ENCODE measurements at places on chromosomes 3 and 15.

GRCh38 chr3:186653984-186654383, 11.8 kb upstream of the HRG start:
- DNase-seq = no peak

- DNase-seq = peak; percentile 53
Measured at GRCh38 chr3:23659274-23659673, 146.5 kb upstream of the UBE2E1 start.

DNA sequence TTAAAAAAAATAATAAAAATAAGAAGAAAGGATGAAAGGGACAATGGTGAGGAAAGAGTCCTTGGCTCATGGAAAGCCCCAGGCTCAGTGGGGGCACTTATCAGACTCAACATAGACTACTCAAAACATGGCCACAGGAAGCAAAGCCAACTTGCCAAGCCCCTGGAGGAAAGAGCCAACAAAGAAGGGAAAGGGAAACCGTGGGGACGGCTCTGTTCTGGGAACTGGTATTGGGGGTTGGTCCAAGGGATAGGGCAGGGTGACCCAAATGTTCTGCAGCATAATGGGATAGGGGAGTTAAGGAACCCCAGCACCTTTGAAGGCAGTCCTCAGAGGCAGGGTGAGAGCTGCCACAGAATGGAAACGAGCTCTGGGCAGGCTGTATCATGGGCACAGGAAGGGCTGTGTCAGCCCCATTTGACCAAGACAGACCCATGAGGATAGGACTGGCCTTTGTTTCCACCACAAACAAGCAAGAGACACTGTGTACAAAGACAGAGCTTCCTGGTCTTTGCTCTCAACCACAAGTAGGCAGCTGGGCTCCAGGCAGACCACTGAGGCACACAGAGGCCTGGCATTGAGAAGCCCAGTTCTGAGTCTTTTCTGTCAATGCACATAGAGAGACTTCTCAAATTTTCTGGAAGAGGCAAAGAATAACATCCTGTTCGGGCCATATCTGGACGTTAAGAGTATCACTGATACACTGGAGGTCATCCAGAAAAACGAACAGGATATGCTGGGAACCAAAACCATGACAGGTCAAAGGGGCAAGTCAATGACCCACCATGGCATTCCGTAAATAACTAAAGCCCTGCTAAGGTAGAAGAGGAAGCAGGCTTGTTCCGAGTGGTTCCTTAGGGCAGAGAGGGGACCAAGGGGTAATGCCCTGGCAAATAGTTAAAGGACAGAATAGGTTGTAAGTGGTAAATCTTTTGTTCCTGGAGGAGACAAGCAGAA, 10.6 kb upstream of the SEMA7A start:
- no peak for DNase-seq

GRCh38 chr3:181017690-181018089, 28.2 kb upstream of the DNAJC19 start:
- DNase-seq = no peak

DNA sequence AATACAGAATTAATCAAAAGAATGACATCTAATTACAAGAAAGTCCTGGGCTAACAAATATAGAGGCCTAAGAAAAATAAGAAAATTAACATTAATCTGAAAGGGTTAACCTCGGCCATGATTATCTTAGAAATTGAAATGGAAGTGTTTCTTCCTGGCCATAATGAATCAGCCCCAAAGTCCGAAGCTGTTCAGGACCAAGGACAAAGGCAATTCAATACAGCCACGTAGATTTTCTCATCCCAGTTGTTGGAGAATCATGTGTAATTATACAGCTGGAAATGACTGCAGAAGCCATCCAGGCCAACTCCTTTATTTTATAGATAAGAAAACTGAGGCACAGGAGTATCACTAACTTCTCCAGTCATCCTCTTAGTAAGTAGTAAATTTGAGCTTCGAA, 38.0 kb upstream of the GBE1 start:
- DNase-seq = peak; percentile 1

DNA sequence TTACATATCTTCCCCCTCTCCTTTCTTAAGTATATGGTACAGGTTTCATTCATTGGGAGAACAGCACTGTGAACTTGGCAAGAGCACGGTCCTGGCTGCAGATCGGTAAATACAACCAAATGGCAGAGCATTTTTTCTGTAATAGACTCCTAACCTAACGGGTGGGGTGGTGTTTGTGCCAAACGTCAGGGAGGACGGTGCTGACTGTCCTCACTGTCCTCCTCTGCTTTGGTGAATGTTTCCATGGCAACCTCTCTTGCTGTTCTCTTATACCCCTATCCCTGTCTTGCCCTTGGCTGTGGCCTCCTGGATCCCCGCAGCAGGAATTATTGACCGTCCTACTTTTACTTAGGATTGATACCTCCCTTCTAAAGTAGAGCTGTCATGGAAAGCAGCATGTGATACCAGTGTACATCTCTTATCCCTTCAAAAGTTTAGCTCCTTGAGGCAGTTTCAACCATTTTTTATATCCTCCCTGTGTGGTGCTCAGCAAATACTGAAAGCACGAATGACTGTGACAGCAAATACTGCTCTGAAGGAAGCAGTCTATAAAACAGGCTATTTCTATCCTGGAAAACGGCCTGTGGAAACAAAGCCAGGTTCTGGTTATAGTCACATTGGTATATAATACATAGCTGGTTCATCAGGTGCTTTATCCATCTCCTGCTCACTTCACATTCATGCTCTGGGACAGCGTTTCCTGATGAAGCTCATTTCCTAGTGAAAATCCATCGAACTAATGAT, 275.4 kb upstream of the C2CD4B start:
- DNase-seq = no peak

DNA sequence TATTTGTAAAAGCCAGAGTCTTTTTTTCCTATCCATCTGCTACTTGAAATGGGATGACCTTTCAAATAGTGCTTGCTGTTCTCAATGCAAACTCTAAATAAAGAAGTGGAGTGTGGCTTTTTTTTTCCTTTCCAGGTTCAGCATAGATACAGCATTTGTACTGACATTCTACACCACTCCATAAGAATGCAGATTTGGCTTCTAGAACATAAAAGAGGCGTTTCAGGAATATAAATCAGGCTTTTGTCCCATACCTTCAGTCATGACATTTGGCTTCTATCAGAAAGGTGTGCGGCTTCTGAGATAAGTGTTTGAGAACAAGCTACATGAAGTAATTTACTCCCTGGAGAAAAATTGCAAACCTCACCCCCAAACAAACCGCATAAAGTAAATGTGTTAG, 553.1 kb downstream of the FHIT start:
- DNase-seq = no peak

GRCh38 chr15:49815950-49816349, 195.1 kb downstream of the DTWD1 start:
- no peak for DNase-seq

DNA sequence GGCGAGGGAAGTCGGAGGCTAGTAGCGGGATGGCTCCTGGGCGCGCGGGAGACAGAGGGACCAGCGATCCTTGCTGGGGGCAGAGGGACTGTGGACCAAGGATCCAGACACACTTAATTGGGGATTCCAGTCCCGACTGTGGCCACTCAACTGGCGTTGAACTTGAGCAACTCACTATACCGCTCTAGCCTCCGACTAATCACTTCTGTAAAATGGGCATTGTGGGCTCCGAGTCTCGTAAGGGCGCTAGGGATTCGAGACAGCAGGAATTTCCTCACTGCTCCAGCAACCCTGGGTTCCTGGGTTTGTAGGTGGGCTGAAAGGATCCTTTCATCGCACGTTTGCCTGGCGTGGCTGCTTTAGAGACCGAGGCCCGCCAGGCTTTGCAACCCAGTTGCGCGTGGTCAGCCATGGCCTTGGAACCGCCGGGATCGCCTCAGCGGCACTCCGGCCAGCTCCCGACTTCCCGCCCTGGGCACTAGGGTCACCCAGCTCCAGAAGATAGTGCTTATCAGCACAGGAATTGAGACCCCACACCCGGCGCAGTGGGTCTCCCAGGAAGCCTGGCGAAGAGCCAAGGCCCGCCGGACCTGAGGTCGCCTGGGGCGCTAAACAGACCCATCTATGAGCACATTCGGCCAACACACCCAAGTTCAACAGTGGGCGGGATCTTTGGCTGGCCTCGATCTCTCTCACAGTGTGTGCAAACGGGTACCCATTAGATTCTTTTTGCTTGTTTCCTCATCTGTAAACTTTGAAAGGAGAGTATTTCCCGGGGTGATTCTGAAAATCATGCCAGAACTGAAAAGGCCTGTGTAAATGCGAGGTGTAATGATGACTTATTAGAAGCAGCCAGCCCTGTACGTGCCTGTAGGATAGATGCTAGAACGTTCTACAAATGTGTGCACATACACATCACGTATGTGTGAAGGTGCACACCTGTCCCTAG, 9.9 kb downstream of the FOXL2 start:
- DNase-seq = no peak

DNA sequence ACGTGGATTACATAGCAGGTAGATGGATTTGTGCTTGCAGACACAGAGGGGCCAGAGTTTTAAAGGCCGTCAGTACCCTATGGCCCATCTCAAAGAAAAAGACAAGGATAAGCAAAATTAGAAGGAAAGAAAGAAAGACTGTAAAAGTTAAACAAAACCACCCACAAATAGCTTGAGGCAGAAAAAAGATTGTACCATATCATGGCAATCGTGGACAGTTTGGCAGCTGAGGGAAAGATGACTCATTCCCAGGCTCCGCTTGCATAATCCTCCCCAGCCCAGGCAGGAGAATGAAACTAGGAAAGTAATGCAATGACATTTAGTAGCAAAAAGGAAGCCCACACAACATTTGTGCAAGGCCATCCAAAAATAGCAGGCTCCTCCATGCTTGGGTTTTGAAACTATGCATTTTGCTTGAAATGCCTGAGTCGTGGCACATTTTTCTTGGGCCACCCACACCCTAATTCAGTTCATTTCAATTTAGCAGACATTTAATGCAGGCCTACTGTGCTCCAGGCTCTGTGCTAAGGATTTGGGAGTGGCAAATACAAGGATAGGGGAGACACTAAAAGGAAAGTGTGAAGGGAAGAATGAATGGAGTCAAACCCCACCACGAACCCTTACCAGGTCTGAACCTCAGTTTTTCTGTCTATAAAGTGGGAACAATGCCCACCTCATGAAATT, 40.9 kb upstream of the SMAD3 start:
- DNase-seq = peak; percentile 92

GRCh38 chr15:41876689-41877088, 17.2 kb downstream of the SPTBN5 start:
- DNase-seq = no peak

- no peak for DNase-seq
Measured at GRCh38 chr15:95170561-95171380, 939.4 kb downstream of the MCTP2 start.

- peak; percentile 72 for DNase-seq
Measured at GRCh38 chr3:99808163-99808794, 9.4 kb upstream of the CMSS1 start.

DNA sequence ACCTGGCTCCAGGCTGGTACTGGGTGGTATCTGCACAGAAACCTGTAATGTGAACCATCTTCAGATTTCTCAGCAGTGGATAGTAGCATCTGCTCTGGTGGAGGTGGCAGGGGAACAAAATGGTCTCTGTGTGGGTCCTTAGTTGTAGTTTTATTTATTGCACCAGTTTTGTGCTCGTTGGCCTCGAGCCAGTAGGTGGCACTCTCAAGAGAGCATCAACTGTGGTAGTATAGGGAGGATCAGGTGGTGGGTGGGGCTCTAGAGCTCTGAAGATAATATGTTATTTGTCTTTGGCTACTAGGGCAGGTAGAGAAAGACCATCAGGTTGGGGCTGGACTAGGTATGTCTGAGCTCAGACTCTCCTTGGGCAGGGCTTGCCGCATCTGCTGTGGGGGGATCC, 254.0 kb upstream of the GPR149 start:
- no peak for DNase-seq

DNA sequence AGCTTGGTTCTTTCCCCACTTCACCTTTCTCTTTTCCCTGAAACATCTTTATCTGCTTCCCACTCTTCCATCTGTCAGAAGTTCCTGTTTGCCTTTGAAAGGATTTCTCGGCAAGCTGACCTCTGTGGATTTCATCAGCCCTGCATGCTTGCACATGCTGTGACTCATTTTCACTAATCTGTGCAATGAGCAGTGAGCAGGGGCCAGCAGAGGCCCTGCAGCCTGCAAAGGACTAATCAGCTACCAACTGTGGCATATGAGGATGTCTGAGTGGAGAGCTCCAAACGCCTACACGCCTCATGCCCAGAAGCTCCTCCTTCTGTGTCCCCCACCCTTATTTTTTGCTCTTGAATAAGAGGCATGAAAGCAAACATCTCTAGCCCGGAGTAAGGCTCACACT, 333.0 kb upstream of the SEMA6D start:
- DNase-seq = peak; percentile 37

- no peak for DNase-seq
Measured at GRCh38 chr3:55201779-55202178, 273.9 kb upstream of the LRTM1 start.

DNA sequence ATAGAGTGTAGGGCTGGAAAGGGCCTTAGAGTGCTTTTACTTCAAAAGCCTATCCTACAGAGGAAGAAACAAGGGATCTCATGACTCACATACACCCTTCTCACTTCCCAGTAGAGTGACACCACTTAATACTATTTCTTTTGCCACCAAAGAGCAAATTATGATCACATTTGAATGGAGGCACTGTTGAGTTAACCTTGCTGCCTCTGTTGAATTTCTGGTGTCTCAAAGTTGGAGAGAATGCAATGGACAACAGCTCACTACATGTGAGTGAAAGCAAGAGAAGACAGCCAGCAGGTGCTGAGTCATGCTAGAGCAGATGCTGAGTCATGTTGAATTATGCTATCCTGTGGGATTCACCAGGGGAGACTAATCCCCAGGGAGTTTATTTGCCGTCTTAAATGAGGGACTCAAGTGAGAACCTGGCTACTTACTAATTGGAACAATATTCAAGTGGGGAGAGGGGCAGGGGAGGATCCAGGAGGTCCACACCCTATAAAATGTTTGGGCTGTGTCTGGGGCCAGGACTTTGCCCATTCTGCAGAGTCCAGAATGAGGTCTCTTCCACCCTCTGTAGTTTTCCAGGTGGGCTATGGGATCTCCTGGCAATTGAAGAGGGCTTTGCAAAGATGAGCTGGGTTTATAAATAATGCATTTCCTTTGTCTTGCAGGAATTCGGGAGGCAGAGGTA, 35.8 kb downstream of the ST8SIA2 start:
- no peak for DNase-seq

- no peak for DNase-seq
Measured at GRCh38 chr15:37038716-37039106, 61.6 kb downstream of the MEIS2 start.
